ENCODE measurements at places on chromosomes 6 and 20.

GRCh38 chr20:20663841-20664240, 48.6 kb downstream of the RALGAPA2 start:
- DNase-seq, result no peak

- DNase-seq, result no peak
Measured at GRCh38 chr6:38272222-38272621, 367.5 kb downstream of the BTBD9 start.

- DNase-seq, result no peak
Measured at GRCh38 chr6:107534571-107535141, 44.7 kb downstream of the SOBP start.

DNA sequence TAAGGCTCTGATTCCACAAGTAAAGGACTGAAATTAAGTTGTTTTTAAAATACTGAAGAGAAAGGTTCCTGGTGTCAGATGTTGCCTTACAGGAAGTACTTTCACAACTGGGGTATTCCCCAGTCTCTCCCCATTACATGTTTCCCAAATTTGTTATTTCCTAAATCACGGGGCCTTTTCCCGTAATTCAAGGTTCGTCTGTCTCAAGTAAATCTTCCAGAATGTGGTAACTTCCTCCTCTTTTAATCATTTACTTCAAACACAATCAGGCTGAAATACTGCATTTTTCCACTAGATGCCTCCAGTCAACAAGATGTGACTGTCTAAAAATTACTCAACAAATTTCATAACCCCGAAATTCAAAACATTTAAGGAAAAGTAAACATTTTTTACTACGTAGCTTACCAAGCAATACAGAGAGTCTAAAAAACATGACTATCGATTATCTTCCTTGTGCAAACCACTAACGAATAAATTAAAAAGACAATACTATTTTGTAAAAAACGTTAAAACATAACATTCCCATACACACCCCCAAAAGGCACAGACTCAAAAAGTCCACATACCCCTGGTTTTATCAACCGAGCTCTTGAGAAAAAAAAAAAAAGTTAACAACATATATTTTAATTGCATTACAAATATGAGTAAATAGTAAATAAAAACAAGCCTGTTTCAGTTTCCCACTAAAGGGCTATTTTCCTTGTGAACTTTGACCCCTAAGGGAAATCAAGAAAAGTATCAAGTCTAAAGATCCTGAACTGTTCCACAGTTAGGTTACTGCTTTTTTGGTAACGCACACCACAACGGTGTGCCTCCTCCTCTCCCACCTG, 1.7 kb downstream of the SOD2 start:
- DNase-seq, result no peak

- DNase-seq, result no peak
Measured at GRCh38 chr20:51371720-51372119, 170.8 kb downstream of the NFATC2 start.

- DNase-seq, result no peak
Measured at GRCh38 chr6:10518557-10519407, 2.4 kb upstream of the GCNT2 start.

- DNase-seq, result no peak
Measured at GRCh38 chr6:126720304-126720703, 380.4 kb downstream of the CENPW start.

- no peak for DNase-seq
Measured at GRCh38 chr6:16265351-16266341, 27.3 kb downstream of the GMPR start.

- DNase-seq, result no peak
Measured at GRCh38 chr20:60877071-60877857, 374.8 kb upstream of the CDH4 start.

DNA sequence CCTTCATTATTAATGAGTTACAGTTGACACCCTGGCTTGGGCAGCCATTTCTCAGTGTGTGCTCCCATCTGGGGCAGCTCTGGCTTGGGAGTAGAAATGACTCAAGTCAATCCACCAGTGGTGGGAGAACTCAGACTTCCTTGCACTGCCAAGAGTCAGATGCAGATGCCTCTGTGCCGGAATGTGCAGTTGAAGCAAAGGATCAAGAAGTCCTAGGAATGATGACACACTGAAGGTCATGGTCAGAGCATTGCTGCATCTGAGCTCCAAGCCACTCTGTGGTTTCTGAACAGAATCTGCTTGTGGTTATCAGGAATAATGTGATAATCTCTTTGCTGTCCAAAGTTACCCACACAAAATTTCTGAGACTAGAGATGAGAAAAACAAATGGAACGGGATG, 19.5 kb upstream of the PAX1 start:
- no peak for DNase-seq

- no peak for DNase-seq
Measured at GRCh38 chr6:156833755-156834154, 56.6 kb downstream of the ARID1B start.

DNA sequence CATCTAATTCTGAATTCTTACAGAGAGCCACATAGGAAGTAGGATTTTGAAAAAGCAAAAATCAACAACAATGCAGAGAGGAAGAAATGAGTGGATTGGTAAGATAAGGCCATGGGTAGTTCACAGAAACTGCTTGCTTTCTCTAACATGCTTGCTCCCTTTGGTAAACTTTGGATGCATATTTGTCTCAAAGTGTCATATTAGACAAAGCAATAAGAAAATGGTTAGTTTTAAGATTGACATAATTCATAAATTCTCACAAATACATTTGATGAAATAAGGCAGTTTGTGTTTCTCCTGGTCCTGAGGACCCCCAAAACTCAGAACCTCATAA, 31.7 kb downstream of the UTRN start:
- DNase-seq, result no peak

All from stimulated activated CD8-positive, alpha-beta memory T cell treated with anti-CD3 and anti-CD28 coated beads, Interleukin-7, amount 100 ng/mL, for 48 hours (primary cell).